ENCODE measurements at places on chromosomes 1 and 21.
A peak's percentile ranks its signal among the peaks of the same experiment; 100 is the strongest.

DNA sequence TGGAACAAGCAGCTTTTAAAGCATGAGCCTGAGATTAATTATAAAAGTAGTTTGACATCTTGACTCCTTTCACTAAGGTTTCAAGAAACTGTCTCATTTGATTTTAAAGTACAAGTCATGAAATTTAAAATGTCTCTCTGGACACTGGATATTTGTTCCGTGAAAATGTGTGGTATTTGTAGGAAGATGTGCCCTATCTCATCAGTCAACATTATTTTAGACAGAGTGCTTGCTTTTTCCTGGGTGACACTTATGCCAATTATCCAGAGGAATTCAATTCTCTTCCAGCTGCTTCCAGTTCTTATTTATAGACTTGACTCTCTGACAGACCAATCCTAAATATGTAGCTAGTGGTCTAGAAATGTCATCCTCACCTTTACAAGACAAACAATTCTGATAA lies 300.4 kb downstream of the PLA2G4A start:
- no peak for DNase-seq

GRCh38 chr1:108591466-108591865 lies 31.6 kb downstream of the EEIG2 start:
- no peak for DNase-seq

DNA sequence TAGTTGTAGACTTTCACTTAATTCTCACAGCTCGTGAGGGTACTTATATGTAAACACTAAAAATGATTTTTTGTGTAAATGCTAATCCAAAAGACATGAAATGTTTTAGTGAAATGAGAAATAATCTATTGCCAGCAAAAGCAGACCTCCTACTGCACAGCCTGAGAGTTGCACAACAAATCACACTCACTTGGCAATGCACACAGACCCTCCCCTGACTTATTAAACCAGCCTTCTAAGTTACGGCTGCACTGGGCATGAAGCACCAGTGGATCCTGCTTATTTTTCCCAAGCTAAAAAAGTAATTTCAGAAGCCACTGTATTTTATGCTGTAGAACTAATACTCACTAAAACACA lies 10.3 kb downstream of the ERRFI1 start:
- no peak for DNase-seq

- DNase-seq: no peak
Observed at GRCh38 chr1:229097356-229097755, 173.6 kb upstream of the RAB4A start.

DNA sequence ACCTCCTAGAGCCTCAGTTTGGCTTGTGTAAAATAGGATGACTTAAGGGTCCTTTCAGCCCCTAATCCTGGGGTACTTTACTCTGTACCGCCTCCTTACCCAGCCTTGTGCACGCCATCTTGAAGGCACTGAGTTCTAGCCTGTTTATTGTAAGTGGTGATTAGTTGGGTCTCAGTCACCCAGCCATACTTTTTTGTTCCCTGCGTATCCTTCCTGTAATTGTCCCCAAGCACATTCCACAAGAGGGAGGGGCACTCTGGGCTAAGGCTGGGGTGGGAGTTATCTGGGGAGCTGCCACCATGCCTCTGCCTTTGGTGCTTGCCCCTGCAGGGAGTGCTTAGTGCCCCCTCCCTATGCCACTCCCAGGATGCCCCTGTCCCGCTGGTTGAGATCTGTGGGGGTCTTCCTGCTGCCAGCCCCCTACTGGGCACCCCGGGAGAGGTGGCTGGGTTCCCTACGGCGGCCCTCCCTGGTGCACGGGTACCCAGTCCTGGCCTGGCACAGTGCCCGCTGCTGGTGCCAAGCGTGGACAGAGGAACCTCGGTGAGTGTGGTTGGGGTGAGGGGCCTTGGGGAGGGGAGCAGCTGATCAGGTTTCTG lies 856 bp downstream of the FDPS start:
- no peak for DNase-seq

- no peak for DNase-seq
Observed at GRCh38 chr1:243293941-243294722, 38.3 kb downstream of the SDCCAG8 start.

DNA sequence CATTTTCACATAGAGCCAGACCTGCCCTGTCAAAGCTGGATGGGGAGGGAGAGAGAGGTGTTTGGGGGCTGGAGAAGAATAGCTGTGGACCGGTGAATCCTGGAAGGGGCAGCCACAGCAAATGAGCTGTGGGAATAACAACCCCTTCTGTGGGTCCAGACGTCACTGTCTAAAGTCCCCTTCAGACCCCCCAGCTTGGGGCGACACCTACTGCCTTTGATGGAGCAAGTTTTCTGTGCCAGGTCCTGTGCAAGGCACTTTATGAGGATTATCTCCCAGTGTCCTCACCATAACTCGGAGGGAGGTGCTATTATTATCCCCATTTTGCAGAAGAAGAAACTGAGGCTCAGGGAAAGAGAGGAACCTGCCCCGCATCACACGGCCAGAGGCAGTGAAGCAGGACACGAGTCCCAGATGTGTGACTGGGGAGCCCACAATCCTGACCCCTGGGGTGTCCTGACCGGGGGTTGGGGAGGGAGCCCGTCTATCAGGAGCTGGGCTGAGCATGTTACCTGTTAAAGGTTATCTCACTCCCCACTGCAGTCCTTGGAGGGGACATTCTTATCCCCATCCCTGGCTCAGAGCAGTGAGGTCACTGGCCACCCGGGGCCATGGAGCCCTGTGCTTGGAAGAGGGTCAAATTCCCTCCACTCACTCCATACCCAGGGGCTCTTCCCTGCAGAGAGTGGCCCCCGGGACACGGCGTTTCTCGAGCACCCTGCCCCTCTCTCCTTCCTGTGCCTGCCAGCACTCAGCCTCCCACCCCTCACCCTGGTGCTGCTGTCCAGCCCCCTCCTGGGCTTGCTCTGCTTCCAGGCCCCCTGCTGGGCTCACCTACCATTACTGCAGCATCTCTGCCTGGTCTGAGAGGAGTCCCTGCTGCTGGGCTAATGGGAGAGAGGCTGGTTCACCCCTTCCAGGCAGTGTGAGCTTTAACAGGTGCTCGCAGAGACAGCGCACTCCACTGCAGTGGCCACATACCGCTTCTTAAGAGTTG lies 132.9 kb downstream of the PTPRU start:
- no peak for DNase-seq

GRCh38 chr1:207459008-207459407 lies 4.9 kb downstream of the CR2 start:
- no peak for DNase-seq

DNA sequence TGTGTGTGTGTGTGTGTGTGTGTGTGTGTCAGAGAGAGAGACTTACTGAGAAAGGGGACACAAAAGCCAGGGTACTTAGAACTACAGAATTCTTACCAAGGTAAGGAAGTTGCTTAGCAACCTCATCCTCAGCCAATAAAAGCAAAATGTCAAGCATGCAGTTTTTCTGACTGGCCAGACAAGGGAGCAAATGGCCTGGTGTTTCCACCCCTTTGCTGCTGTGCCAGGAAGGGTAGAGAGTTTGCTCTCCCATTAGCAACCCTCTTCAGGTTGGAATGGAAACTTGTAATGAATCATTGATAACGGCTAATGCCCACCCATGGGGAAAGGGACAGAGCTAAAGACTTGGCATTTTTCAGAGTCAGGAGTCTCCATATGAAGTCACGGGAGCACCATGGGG lies 10.6 kb downstream of the RXRG start:
- DNase-seq: no peak

DNA sequence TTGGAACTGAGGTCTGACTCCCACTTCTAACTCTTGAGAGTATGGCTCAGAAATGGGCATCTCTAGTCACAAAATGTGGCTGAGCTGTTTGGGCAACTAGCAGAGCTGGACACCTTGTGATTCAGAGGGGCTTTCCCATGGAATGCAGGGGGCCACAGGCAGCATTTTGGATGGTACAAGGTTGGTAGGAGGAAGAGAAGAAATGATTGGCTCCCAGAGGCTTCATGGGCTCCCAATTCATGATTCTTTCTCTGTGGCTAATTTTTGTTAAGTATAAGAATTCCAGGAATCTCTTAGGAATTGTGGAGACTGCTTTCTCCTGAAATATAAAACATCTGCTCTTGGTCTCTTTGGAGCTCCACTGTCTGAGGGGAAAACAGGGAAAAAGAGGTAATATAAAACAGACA lies 49.7 kb downstream of the PBX1 start:
- no peak for DNase-seq

GRCh38 chr1:187476671-187477070 lies 647.9 kb downstream of the PLA2G4A start:
- no peak for DNase-seq

DNA sequence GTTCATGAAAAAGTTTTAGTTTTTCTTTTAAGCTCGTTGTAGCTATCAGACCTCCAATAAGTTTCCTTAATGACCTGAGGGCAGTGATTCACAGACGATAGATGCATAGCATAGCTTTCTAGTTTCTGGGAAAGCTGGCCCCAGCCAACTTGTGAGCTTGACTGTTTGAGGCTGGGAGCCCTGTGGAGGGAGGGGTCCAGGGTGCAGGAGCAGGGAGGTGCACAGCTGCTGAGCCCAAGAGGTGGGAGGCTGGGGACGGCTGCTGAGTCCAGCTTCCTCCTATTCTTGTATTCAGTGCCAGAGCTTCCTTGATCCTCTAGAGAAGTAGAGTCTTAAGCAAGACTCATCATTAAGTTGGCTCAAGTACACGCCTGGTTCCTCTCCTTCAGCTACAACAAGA lies 11.0 kb upstream of the AVPR1B start:
- DNase-seq: no peak

- DNase-seq: peak; percentile 71
Observed at GRCh38 chr1:31798433-31799195, 17.2 kb downstream of the SPOCD1 start.

DNA sequence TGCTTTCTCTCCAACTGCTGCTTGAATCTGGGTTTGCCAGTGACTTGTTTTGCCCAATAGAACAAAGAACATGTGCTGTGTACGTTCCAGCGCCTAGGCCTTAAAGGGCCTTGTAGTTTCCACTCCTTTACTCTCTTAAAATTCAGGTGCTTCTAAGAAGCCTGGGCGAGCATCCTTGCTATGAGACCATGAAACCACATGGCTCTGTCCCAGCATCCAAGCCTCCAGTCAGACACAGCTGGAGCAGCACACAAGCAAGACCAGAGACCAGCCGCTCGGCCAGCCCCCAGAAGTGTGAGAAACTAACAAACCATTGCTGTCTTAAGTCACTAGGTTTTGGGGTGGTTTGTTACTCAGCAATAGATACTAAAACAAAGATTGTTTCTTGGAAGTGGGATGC lies 15.1 kb downstream of the PLEKHO1 start:
- no peak for DNase-seq

DNA sequence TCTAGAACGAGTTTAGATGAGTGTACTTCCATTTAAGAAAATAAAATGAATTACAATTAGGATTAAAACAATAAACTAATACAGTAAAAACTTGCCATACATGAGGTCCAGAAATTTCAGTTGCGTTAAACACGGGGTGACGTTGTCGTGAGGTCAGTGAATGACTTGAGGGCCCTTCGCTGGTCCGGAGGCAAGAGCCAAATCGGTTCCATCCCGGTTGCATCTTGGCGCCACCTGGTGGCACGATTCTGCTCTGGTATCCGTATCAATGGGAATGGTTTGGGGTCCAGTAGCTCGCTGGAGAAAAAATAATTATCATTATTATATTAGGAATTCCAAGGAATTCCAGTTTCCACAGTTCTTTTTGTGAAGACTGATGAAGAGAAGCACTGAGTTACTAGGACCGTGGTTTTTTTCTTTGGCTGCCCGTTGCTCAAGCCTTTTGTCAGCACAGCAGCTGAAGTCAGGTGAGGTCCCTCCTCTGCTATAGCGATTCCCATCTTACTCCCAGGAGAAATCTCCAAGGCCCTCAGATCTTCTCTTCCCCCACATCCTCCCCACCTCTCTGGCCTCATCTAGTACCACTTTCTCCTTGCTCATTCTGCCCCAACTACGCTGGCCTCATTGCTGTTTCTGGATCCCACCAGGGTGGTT lies 161.4 kb downstream of the SLC35F3 start:
- peak; percentile 16 for DNase-seq

DNA sequence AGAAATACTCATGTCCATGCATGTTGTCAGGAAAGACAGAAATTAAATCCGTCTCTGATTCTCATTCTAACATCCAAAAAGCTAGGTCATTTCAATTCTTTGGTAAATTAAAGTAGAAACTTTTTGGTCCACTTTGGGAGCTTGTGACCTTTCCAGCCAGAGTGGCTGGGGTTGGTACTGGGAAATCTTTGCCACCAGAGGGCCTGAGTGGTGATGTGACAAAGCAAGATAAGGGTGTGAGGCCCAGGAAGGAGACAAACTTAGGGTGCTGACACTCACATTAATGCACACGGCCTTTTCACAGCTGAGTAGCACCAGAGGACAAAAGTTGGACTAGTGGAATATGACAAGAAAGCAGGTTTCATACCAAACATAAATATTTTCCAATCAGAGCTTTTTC lies 144.3 kb downstream of the DNM3 start:
- DNase-seq: no peak

DNA sequence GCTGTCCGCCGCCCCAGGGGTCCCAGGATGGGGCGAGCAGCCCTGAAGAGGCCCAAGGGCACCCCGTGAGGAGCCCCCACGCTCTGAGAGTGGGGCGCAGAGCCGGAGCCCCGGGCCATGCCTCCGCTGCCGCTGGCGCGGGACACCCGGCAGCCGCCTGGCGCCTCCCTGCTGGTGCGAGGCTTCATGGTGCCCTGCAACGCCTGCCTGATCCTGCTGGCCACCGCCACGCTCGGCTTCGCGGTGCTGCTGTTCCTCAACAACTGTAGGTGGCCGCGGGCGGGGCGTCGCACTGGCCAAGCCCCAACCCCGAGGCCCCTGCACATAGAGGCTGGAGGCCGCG lies 14.5 kb downstream of the AGRN start:
- DNase-seq: no peak

- no peak for DNase-seq
Observed at GRCh38 chr1:7503691-7504437, 267.2 kb upstream of the VAMP3 start.

DNA sequence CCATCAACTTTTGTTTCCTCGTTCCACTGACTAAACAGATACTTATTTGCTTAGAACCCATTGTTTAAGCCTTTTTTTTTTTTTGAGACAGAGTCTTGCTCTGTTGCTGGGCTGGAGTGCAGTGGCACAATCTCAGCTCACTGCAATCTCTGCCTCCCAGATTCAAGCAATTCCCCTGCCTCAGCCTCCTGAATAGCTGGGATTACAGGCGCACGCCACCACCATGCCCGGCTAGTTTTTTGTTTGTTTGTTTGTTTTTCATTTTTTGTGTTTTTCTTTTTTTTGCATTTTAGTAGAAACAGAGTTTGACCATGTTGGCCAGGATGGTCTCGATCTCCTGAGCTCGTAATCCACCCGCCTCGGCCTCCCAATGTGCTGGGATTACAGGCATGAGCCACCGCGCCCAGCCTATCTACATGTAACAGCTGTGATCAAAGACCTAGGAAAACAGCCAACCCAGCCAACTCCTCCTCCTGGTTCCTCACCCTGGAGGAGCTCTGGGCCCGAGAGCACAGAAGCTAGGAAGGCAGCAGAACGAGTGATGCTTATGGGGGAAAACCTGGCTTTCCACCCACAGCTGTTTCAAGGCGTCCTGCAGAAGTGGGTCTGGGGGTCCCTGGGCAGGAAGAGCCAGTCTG lies 32.9 kb downstream of the KCNN3 start:
- DNase-seq: no peak

DNA sequence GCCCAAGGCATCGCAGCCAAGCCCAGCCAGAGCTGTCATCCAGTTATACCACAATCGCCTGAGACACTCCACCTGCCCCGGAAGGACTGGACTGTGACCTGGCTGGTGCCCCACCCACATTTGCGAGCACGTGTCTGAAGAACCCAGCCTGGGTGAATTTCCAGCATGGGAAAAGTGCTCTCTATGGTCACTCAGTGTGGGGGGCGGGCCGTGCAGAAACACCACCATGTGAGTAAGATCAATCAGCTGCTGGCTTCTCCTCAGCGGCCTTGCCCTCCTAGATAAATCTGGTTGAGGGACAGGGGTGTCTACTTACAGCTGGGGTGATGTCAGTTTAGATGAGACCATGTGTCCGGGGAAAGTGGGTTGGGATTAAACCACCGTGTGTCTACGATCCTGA lies 44.8 kb downstream of the URB1 start:
- DNase-seq: no peak
